ENCODE measurements at places on chromosomes 11 and 22.
A peak's percentile ranks its signal among the peaks of the same experiment; 100 is the strongest.

DNA sequence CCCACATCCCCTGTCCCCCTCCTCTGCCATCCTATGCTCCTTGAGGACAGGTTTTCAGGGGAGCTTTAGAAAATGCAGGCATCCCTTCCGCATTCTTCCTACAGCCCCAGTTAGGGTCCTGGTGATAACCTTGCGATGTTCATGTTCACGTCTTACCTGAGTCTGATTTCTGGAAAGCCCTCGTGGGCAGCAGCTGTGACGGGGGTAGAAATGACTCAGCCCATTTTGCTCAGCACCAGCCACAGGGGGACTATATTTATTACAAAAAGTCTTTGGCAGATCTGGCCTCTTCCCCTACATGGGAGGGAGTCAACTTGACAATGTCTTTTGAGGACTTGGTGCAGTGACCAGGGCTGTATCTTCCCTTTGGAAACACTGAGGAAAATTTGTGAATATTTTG, 12.3 kb downstream of the PKNOX2 start:
- DNase-seq = no peak

- DNase-seq = no peak
Measured at GRCh38 chr11:30860146-30860545, 274.0 kb upstream of the MPPED2 start.

DNA sequence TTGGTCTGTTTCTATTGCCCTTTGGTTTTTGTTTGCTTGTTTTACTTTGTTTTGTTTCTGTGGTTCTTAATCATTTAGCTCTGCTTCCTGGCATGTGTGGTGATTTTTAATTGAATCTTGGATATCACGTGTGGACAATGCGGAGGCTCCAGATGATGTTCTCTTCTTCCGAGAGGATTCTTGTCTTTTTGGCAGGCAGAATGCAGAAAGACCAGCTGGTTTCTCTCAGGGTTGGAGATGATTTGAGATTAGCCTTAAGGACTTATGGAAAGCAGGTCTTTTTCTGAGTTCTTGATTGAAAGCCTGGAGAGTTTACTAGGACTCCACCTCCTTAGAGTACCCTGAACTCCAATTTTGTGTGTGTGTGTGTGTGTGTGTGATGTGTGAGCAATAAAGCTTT, 21.0 kb upstream of the ANO1 start:
- no peak for DNase-seq

- DNase-seq = no peak
Measured at GRCh38 chr11:125925247-125925740, 20.6 kb upstream of the VSIG10L2 start.

- peak; percentile 74 for DNase-seq
Measured at GRCh38 chr11:36361901-36362391, 65.9 kb downstream of the PRR5L start.

- DNase-seq = peak; percentile 27
Measured at GRCh38 chr22:27406389-27406861, 395.1 kb downstream of the MN1 start.

GRCh38 chr11:64801158-64801464, 1.9 kb downstream of the MAP4K2 start:
- DNase-seq = no peak

DNA sequence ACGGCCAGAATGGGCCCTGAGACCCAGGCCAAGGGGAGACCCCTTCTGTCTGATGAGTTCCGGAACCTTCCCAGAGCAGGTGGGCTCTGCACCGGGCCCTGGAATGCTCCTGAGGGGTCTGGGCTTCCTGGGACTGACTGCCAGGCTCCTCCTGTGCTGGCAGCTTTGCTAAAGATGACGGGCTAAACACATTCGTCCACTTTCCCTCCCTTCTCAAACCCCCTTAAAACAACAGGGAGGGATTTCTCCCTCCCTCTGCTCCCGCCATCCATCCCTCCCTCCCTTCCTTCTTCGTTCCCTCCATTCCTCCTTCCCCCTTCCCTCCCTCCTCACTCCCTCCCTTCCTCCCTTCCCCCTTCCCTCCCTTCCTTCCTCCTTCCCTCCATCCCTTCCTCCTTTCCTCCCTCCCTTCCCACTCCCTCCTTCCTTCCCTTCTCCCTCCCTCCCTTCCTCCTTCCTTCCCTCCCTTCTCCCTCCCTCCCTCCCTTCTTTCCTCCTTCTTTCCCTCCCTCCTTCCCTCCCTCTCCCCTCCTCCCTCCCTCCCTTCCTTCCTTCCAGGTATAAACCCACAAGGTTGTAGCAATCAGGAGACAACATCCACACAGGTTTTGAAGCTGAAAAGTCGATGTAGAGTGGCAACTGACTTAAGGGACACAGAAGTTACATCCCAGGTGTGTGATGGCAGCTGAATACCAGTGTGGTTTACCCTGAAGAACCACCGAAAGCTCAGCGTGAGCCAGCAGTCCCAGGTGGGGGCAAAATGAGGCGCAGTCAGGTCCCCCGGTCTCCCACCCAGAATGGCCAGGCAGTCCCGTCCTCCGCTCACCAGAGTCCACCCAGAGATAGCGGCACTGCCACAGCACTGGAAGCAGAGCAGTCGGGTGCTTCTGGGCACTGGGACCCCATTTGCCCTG, 18.8 kb upstream of the MGAT3 start:
- no peak for DNase-seq

DNA sequence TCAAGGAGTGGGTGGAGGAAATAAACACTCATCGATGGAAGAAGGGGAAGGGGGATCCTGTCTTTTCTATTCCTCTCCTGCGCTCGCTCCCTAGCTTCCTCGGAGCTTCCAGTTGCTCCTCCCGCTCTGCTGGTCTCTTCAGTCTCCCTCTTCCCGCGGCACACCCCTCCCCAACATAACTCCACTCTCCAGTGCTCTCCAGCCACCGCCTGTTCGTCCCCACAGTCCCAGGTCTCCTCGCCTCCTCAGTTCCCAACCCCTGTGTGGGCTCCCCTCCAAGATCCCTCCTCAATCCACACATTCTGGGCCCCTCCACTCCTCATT, 438 bp downstream of the ZW10 start:
- peak; percentile 25 for DNase-seq

DNA sequence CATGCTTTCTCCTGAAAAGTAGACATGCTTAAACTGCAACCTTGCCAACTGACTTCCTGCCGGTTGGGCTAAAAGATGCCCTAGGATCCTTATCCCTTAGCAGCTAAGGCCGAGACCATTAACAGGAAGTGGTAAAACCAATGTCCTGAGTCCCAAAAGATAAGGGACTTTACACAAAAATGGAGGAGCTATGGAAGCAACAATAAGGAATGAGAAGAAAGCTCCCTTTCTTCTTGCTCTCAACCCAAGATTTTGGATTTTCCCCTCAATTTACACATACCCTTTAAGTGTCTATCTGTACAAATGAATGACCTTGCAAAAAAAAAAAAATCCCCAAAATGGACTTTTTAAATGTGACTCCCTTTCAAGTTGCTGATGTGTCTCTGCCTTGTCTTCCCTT, 11.1 kb downstream of the MRPL17 start:
- no peak for DNase-seq

- DNase-seq = no peak
Measured at GRCh38 chr11:125256541-125257189, 92.1 kb downstream of the PKNOX2 start.

- no peak for DNase-seq
Measured at GRCh38 chr11:6790546-6790945, 7.7 kb downstream of the OR2AG1 start.

- peak; percentile 19 for DNase-seq
Measured at GRCh38 chr22:24592058-24592850, 619 bp downstream of the LRRC75B start.

DNA sequence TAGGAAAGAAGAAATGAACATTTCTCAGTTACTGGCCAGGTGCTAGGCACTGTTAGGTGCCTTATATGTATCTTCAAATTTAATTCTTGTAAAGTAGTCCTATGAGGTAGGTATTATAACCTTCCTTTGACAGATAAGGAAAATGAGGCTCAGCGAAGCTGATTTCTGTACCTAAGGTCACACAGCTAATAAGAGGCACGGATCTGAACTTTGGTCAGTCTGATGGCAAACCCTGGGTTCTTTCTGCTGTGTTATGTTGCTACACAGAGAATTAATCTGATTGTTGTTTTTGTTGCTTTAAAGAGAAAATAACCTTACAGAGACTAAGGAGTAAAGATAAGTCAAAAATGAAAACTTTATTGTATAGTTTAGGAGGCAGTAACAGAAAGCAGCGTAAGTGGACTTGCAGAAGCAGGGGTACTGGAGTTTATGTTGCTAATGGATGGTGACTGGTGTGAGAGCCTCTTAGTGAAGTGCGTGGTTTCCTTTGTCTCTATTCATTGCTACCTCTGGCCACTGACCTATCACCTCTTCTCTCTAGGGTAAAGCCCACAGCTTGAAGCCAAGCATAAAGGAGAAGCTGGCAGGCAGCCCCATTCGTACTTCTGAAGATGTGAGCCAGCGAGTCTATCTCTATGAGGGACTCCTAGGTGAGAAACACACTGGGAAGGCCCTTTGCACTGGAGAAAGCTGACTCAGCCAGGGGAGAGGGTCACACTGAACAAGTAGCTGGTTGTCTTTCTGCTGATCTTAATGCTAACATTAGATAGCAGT, 38.3 kb downstream of the MADD start:
- DNase-seq = no peak

GRCh38 chr11:77819921-77820564, 479 bp downstream of the RSF1 start:
- DNase-seq = peak; percentile 14

DNA sequence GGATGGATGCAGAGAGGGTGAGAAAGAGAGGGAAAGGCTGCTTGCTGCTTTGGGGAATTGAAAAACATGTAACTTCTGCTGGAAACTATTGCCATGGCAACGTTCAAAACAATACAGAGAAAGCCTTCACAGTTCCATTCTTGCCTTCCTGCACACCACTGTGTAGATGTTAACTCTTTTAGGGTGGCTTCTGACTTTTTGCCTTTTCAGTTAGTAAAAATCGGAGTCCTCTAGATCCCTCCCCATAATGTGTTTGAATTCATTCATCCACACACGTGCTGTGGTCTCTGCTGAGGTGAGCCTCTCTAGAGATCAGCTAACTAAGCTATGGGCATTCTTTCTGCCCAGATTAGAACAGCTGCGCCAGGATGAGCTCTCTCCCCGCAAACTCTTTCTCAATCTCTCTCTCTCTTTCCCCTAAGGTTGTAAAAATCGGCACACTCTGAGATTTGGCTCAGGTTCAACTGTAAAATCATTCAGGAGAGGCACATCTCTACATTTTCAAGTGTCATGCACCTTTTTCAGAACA, 1178.3 kb downstream of the LRRC4C start:
- DNase-seq = no peak

Measured in fibroblast of mammary gland (primary cell).